ENCODE measurements at places on chromosomes 4 and X. TPM values are rescaled to one million over a fixed set of nuclear protein-coding genes. Genes with fewer than 3 reads are reported as not detected.

- DNase-seq = no peak
Measured at GRCh38 chr4:88779431-88779830, 81.8 kb upstream of the NAP1L5 start.

GRCh38 chr4:89204624-89205023, 93.3 kb downstream of the TIGD2 start:
- DNase-seq = no peak

DNA sequence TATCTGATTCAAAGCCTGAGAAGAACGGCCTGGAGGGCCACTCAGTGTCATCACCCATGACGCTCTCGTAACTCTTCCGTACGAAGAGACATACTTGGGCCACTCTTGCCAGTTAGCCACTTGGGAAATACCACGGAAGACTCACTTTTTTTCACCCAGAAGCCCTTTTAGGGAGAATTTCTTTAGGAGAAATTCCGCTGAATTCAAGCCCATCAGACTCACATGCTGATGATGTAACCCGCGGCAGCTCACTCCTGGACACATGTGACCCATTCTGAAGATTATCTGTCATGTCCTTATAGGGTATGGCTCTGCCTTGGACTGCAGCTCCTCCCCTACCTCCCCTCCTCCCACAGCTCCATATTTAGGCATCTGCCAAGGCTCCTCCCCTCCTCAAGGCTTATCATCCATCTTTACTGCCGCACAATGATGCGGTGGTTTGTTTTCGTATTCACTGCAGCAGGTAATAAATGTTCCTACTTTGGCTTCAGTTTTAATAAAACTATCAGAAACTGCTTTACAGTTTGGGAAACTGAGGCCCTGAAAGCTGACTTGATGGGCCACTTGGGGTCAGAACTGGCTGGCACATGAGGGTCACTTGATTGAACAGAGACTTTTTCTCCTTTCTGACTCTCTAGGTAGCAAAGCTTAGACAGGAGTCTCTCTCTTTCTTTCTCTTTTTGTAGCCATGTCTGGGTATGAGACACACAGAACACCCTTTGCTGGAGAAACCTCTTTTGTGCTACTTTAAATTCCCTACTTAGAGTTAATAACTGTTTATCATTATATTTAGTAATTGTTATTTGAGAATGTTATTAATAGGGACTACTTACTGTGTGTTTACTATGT, 42.1 kb downstream of the RHOH start:
- DNase-seq = peak; percentile 56

DNA sequence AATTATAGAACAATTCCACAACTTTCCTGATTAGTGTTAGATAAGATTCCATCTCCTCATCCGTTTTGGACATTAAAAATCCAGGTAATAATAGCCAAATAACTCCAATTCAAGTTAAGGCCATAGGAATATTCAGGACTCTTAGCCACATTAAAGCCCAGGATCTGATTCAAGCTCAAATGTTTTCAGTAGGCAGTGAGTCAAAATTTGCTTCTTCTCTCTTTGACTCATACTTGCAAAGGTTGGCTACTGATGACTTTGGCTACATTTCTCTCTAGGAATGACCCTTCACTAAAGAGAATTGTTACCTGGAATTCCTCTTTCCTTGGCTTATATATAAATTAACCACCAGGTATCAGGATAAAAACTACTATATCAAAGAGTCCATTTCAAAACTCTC, 354.9 kb upstream of the HS3ST1 start:
- DNase-seq = no peak

GRCh38 chrX:39449352-39449751, 648.1 kb downstream of the MID1IP1 start:
- DNase-seq = no peak

DNA sequence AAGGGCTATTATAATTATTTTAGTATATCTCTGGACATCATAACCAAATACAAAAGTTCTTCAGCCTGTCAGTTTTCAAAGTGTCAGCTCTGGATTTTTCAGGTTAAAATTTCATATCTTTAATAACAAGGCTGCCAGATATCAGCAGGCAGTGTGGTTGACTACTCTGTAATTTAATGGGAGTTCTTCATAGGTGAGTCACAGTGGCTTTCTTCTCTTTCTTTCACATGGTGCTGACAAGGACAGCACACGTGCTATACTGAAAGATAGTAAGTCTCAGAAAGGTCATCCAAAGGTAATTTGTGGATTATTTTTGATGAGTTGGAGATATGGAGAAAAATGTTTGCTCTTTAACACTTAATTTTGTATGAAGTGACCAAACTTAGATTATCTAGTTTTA, 43.2 kb downstream of the GALNT7 start:
- no peak for DNase-seq

DNA sequence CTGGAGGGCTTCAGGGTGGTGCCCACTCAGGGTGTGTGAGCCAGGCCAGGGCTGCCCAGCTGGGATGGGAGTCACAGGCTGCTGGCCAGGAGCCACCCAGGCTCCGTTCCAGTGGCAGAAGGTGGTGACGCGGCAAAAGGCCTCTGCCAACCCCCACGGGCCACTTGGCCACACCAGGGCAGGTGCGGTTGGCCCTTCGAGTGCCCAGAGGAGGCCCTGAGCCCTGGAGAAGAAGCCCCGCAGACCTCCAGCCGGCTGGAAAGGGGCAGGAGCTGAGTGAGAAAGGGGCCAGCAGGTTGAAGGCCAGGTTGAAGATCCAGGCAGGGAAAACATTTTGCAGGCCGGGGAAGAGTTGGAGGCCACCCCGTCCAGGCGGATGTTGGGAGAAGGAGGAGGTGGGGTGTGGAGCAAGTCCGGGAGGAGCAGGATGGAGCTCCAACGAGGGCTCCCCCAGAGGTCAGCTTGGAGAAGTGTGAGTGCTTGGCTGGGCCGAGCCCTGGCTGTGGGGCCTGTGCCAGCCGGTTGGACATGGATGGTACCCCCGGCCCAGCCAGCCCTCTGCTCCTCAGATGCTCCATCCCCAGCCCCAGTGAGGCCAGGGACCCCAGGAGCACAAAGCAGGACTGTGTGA, 2.8 kb upstream of the CPLX1 start:
- DNase-seq = peak; percentile 33

DNA sequence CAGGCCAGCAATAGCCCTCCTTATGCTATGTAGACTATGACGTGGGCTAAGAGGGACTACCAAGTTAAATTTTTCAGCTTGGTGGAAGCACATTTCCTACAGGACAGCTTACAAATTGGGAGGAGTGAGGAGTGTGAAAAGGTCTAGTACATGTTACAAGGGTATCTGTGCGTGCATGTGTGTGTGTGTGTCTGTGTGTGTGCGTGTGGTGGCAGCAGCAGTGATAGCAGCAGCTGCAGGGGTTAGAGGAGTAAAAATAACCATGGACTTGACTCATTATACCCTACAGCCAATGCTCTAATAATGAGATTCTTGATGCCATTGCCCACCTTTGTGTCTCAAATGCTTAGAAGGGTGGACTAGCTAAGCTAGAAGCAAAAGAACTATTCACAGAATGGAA, 88.6 kb downstream of the SLC9A7 start:
- DNase-seq = no peak

DNA sequence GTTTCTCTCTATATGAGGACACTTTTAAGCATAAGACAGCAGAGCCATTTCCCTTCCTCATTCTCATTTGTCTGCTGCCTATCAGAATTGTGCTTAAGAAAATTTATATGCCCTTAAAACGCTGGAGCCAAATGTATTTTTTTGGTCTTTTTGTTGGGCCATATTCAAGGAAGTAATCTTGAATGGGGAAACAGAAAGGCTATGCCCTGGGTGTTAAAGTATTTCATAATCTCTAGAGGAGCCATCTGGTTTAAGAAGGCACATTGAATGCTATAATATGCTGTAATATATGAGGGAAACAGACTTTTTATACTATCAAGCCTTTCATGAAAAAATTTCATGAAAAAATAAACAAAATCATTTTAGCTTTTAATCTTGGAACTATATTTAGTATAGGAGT, 4.3 kb downstream of the DMD start:
- DNase-seq = no peak

- DNase-seq = no peak
Measured at GRCh38 chrX:643241-643595, 12.6 kb downstream of the SHOX start.

DNA sequence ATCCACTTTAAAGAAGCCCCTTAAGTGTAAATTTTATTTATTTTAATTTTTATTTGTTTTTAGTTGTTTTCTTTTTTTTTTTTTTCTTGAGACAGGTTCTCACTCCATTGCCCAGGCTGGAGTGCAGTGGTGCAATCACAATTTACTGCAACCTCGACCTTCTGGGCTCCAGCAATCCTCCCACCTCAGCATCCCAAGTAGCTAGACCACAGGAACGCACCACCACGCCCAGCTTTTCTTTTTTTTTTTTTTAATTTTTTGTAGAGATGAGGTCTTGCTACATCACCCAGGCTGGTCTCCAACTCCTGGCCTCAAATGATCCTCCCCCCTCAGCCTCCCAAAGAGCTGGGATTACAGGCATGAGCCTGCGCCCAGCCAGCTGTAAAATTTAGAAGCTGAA, 6.0 kb downstream of the SAT1 start:
- DNase-seq = no peak

- no peak for DNase-seq
Measured at GRCh38 chr4:113586072-113586471, 175.5 kb downstream of the CAMK2D start.

DNA sequence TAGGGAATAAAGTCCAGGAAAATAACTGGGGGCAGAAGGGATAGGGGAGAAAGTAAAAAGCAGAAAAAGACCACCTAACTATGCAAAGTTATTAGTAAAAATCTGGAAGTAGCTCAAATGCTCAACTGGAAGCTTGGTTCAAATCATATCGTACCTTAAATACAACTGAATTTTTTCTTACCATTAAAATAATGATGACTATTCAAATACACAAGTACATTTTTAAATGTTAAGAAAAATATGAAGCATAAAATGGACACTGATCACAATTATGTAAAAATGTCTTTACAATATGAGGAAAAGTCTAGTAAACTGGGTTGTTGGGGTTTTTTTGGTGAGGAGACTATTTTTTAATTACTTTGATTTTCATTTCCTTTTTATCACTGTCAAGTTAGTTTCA, 3.1 kb downstream of the BRWD3 start:
- DNase-seq = no peak

DNA sequence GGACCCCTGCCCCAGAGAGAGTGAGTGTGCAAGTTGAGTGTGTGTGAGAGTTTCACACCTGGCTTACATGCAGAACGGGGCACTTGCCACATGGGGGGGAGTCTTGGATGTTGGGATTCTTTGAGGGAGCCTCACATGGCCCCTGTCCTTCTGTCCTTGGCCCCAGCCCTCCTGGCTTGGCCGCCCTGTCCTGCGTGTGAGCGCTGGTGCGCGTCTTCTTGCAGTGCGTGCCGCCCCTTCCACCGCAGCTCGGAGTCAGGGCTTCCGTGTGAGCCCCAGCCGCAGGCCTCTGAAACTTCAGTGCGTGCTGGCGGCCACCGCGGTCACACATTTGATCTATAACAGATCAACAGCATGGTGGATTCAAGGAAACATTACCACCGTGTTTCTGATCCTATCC, 30.1 kb upstream of the HGFAC start:
- no peak for DNase-seq

GRCh38 chr4:61220556-61220955, 20.4 kb downstream of the ADGRL3 start:
- DNase-seq = no peak

DNA sequence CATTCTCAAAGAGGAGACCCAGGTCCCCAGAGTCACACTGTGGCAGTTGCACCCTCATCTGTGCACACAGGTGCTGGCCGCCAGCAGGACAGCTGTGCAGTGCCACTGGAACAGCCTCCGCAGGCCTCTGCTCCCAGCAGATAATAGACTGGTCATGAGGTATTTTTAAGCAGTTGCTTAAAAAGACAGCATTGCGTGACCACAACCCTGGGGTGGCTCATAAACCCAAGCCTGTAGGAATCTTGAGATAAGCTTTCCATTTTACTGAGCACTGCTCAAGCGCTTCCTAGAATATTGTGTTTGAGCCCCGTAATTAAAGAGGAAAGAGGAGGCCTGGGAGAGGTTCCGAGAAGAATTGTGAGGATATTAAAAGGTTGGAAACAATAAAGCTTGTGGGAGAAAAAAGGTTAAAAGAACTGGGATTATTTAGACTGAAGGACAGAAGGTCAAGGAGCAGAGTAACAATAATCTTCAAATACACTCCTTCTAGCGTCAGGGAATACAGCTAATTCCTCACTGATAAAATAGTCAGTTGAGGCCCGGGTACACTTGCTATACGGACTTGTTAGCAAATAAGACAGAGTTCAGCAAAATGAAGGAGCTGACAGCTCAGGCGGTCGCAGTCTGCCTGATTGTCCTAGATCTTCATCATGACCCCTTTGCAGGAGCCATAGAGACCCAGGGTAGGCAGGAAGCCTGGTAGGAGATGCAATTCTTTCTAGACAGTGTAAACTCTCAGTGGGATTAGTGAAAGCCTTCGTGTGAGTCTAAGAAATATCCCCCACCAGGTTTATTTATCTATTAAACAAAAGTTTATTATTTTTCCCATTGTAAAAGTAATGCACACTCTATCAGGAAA, 86.2 kb upstream of the KIT start:
- no peak for DNase-seq

DNA sequence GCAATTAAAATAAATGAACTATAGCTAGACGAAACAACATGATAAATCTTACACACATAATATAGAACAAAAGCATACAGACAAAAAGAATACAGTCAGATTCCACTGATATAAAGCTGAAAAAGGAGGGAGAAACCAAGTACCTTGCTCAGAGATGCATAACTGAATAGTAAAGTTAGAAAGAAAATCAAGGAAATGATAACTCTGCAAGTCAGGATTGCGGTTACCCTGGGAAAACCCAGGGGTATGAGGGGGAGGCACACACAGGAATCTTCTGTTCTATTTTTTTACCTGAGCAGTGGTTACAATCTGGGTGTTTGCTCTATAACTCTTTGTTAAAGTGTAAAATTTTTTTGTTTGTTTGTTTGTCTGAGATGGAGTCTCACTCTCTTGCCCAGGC, 209.1 kb downstream of the CBR4 start:
- no peak for DNase-seq

DNA sequence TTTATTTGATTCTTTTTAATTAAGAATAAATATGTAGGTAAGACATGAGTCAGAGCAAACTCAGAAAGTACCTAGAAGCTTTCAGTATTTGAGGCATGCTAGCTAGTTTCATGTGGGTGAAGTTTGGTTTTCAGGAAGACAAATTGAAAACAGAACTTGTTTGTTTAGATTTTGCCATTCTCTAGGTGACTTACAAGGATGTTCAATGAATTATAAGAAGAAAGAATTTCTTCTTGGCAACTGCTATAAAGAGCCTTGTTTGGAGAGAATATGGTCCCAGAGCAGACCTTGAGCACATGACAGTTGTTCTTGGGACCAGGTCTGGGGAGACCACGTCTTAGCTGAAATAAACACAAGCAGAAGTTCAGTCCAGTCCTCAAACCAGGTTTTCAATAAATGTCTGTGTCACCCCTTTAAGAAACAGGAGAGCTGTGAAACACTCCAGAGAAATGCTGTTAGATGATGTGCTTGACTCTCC, 38.0 kb upstream of the IL21 start:
- no peak for DNase-seq

The EXOSC9 gene
- 34.5 TPM for total RNA-seq

The SSX4B gene
- total RNA-seq = not detected

The RPL10 gene
- 783 TPM for total RNA-seq

The PGAM4 gene
- not detected for total RNA-seq

The AFP gene
- not detected for total RNA-seq

The TMPRSS11B gene
- total RNA-seq = not detected

The BBS12 gene
- 1.2 TPM for total RNA-seq

The FHIP1A gene
- 11.6 TPM for total RNA-seq

The ZNF630 gene
- total RNA-seq = 2.3 TPM

The TRPC5OS gene
- not detected for total RNA-seq

The ALPK1 gene
- total RNA-seq = 47.7 TPM

The ADH1A gene
- not detected for total RNA-seq

The GPC4 gene
- total RNA-seq = 22.2 TPM

The CT45A7 gene
- total RNA-seq = not detected

The MAML3 gene
- 20.3 TPM for total RNA-seq

All from stomach (tissue), 19 donors.